K562 (cell line): ENCODE measurements at places on chromosomes 4 and X. TPM values are rescaled to one million over a fixed set of nuclear protein-coding genes. Genes with fewer than 3 reads are reported as not detected.

DNA sequence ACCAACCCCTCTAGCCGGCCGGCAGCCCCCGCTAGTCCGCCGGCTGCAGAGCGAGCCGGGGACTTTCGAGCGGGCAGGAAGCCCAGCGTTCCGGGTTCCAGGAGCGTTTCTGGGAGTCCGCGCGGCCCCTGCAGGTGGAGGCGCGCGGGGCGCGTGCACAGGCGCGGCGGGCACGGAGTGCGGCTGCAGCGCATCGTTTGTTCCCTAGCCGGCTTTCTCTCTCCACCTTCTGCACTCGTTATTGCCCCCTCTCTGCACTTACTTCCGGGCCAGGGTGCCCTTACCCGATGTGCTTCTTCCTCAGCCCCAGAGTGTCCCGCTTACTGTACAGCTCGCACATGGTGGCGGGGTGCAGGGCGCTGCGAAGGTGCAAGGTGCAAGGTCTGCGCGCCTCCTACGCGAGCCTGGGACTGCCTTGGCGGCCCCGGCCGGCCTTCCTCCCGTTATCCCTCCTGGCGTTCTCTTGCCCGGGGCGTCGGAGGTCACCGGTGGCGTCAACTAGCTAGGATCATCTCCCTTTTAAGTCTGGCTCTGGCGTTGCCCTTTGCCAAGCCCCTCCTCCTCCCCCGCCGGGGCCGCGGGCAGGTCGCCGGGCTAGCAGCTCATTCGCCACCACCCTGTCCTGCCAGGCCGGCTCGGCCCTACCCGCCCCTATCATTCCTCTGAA is at the start of gene ETNPPL:
TSS of gene ETNPPL (minus strand) at position 495 of the 667 bp plus-strand sequence. CDS start at position 340, 155 bp downstream.
- no peak for DNase-seq
- no peaks in the 10 kb centered on the region for H3K36me3 ChIP-seq
- no peaks in the 10 kb centered on the region; the same call in 2 of the 3 replicates for H3K4me1 ChIP-seq
- H3K27ac ChIP-seq: no peak within 1 kb of the TSS

DNA sequence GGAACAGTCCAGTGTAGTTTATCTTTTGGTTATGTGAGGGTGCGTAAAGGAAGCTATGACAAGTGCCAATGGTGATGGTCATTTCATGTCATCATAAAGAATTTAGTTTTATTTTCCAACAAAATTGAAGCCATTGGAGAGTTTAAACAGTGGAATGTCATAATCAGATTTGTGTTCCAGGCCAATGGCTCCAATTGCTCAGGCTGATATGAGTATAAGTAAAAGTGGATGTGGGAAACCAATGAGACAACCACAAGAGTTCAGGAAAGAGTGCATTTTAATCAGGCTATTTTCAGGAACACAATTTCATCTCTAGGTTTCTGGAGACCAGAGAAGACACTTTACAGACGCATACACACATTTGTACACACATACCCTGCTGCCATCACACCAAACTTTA is 20.7 kb downstream of the SPANXC start:
- no peak overlapping the region for H3K27ac ChIP-seq
- no peaks in the 10 kb centered on the region for H3K4me1 ChIP-seq
- no peaks in the 10 kb centered on the region for H3K36me3 ChIP-seq
- no peak for DNase-seq
- H3K4me3 ChIP-seq: no peak overlapping the region

- no peak overlapping the region for H3K4me3 ChIP-seq
- H3K27me3 ChIP-seq: no peaks in the 10 kb centered on the region
- no peak overlapping the region for H3K27ac ChIP-seq
- H3K36me3 ChIP-seq: no peaks in the 10 kb centered on the region
Observed at GRCh38 chrX:151873096-151873495, 39.6 kb upstream of the MAGEA4 start.

DNA sequence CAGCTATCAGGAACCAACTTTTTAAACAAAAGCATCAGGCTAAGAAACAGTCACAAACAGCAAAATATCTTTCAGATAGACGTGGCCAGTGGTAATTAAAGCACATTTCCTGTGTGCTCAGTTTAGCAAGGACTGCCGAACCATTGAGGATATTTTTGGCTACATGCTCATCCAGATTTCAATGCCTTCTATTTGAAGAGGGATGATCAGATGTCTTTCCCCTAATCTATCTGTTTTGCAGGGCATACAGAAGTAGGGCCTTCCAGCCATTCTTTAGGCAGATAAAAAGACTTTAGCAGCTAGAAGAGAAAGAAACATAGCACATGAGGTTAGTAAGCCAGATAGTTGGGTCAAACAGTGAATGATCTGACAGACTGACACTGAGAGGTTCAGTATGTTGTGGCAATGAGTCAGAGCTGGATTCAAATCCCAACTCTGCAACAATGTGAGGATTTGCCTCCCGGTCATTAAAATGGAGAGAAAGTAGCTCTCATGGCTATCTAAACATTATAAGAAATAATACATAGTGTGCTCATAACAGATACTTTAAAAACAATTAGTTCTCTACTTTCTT is 100.0 kb upstream of the PRKG2 start:
- H3K36me3 ChIP-seq: no peaks in the 10 kb centered on the region
- H3K27me3 ChIP-seq: no peaks in the 10 kb centered on the region
- no peak overlapping the region for H3K27ac ChIP-seq
- no peaks in the 10 kb centered on the region for H3K4me1 ChIP-seq

DNA sequence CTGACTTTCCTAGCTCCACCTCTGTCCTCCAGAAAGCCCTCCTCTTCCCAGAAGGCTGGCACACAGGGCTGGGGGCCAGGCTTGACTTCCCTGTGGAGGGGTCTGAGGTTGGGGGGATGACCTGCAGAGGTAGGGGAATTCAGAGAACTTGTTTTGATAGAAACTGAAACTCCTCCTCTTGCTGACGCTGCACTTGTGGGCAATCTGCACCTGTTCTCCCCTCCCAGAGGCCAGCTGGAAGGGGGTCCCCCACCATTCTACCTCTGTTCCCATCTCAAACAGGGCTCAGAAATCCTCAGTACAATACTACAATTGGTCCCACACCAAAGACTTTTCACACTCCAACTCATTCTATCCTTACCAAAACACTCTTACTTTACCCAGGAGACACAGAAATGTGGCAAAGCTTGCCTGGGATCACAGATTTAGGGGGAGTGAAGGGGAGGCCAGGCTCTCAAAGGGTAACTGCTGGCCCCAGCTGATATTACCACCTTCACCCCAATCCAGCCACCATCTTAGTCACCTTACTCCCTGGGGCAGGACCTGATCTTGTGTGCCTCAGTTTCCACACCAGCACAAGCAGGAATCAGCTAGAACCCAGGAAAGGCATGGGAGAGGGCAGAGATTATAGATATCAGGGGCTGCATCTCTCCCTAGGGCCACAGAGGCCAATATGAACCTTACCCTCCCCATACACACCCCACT is 18.5 kb downstream of the OTUD5 start:
- no peak overlapping the region for H3K4me3 ChIP-seq
- H3K27me3 ChIP-seq: no peaks in the 10 kb centered on the region
- no peak for DNase-seq
- peak overlapping the region; percentile 91 for H3K27ac ChIP-seq
- peaks cover 59% of the 10 kb centered on the region for H3K4me1 ChIP-seq
- peaks cover 69% of the 10 kb centered on the region for H3K36me3 ChIP-seq

- no peaks in the 10 kb centered on the region for H3K27me3 ChIP-seq
- no peaks in the 10 kb centered on the region for H3K4me1 ChIP-seq
- H3K36me3 ChIP-seq: no peaks in the 10 kb centered on the region
- DNase-seq: no peak
- no peak overlapping the region for H3K4me3 ChIP-seq
Observed at GRCh38 chrX:149370097-149370496, 135.0 kb downstream of the IDS start.

GRCh38 chr4:137200322-137200721 is 332.0 kb downstream of the PCDH18 start:
- no peak for DNase-seq
- H3K4me1 ChIP-seq: no peaks in the 10 kb centered on the region
- H3K27ac ChIP-seq: no peak overlapping the region
- H3K27me3 ChIP-seq: no peaks in the 10 kb centered on the region

DNA sequence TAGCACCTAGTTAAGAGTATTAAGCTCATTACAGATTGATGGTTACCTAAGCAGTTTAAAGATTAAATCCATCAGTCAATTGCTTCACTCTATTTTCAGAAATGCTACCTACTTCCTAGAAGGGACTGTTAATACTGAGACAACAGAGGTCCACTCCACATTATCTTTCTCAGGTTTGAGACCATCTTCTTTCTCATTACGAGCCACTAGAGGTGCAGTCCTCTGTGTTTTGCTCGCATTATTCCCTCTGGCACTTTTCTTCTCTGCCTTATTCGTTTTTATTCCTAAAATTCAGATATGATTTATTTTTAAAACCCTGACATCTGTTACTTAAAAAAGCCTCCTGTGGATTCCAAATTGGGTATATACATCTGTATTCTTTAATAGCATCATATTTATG is 459.1 kb downstream of the FSTL5 start:
- no peak overlapping the region for H3K27ac ChIP-seq
- no peak overlapping the region for H3K4me3 ChIP-seq
- DNase-seq: no peak
- H3K4me1 ChIP-seq: no peaks in the 10 kb centered on the region

DNA sequence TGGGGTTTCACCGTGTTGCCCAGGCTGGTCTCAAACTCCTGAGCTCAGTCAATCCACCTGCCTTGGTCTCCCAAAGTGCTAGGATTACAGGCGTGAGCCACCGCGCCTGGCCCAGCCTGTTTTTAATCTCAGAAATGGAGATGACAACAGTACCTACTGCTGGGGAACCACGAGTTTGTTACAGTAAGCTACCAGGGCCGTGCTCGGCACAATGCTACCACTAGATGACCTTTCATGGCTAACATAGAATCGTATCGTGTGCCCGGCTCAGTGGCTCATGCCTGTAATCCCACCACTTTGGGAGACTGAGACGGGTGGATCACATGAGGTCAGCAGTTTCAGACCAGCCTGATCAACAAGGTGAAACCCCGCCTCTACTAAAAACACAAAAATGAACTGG is 90.8 kb upstream of the SLC34A2 start:
- H3K4me1 ChIP-seq: no peaks in the 10 kb centered on the region
- H3K27ac ChIP-seq: no peak overlapping the region
- no peak for DNase-seq

DNA sequence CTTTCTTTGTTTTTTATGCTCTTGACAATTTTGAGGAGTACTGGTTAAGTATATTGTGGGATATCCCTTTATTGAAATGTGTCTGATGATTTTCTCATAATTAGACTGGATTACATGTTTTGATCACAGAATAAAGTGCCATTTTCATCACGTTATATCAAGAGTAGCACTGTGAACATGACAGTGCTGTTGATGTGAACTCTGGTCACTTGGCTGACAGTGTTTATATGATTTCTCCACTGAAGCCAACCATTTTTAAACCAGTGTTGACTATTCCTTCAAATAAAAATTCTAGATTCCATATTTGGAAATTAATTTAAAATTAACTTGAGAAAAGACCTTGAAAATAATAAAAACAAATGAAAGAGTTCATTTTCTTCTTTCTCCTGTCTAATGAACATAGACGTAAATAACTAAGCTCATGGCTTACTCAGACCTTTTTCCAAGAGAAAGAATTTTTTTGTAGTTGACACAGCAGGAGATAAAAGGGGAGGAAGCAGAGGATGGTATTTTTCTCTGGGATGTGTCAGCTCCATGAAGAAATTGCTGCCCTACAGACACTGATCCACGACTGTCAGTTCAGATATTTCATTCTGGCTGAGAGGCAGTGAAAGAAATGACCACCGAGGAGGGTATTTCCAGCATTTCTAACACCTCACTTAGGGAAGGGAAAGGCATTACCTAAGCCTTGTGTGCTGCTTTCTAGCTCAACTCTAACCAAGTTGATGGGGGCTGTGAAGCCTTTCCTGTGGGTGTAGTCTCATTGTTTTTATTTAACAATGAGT is 150.9 kb upstream of the ANK2 start:
- no peaks in the 10 kb centered on the region for H3K36me3 ChIP-seq
- H3K4me1 ChIP-seq: no peaks in the 10 kb centered on the region
- H3K4me3 ChIP-seq: no peak overlapping the region
- no peaks in the 10 kb centered on the region for H3K27me3 ChIP-seq
- no peak for DNase-seq
- no peak overlapping the region for H3K27ac ChIP-seq

GRCh38 chrX:34218063-34218462 is 85.9 kb upstream of the FAM47A start:
- no peaks in the 10 kb centered on the region for H3K36me3 ChIP-seq
- no peaks in the 10 kb centered on the region for H3K4me1 ChIP-seq
- H3K4me3 ChIP-seq: no peak overlapping the region
- no peak for DNase-seq
- H3K27ac ChIP-seq: no peak overlapping the region

DNA sequence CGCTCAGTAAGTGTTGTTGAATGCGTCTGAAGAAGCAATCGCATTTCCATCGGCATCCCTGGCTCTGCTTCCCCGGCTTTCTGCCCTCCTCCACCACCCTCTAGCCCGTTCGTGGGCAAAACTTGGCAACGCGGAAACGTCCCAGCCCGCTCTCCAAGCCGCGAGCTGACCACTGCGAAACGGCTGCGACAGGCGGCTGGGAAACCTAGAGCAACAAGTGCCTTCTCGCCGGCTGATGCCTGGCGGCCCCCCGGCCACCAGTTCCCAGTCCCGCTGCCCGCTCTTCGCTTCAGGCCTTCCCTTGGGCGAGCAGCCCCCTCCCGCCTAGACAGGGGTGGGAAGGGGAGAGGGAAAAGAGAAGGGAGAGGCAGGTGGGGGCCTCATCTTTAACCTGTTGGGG is 837 bp downstream of the CITED1 start:
- peaks cover 2% of the 10 kb centered on the region; the same call in 1 of the 3 replicates for H3K4me1 ChIP-seq
- DNase-seq: no peak

DNA sequence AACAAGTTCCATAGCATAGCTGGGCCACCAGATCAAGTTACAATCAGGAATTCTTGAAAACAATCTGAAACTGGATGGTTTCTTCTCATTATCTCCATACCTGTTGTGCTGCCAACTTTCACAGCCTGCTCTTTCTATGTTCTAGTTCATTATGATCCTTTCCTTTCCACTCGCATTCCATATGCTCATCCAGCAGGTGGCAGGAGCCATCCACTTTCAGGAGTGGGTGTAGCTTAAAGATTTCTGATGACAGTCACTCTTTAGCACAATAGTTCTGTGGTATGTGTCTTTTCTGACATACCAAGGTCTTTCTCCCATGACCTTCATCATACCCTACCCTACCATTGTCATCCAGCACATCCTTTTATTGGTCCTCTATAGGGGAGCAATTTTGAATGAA is 46.4 kb downstream of the PAGE2 start:
- H3K4me3 ChIP-seq: no peak overlapping the region
- no peaks in the 10 kb centered on the region for H3K4me1 ChIP-seq
- no peak overlapping the region for H3K27ac ChIP-seq
- peak; percentile 52 for DNase-seq

GRCh38 chr4:87025614-87026041 is 90.8 kb downstream of the AFF1 start:
- peaks cover 51% of the 10 kb centered on the region for H3K4me1 ChIP-seq
- H3K36me3 ChIP-seq: no peaks in the 10 kb centered on the region
- no peak for DNase-seq
- H3K27ac ChIP-seq: no peak overlapping the region

Gene ANKRD17
- total RNA-seq: 67.4 and 73.2 TPM in 2 replicates

Gene TRIM75
- total RNA-seq: not detected in 2 replicates

Gene TMEM31
- total RNA-seq: not detected in 2 replicates

Gene NPNT
- total RNA-seq: 0.20 and 0.22 TPM in 2 replicates

Gene TACC3
- total RNA-seq: 112 and 122 TPM in 2 replicates

Gene ARHGAP24
- 10.8 and 12.6 TPM in 2 replicates for total RNA-seq

Gene AVPR2
- total RNA-seq: not detected in 2 replicates

Gene FAM114A1
- 5.1 and 6.6 TPM in 2 replicates for total RNA-seq

Gene RNF113A
- total RNA-seq: 26.3 and 28.5 TPM in 2 replicates
